AG09319 (cell line): ENCODE measurements at places on chromosomes 4 and X.

DNA sequence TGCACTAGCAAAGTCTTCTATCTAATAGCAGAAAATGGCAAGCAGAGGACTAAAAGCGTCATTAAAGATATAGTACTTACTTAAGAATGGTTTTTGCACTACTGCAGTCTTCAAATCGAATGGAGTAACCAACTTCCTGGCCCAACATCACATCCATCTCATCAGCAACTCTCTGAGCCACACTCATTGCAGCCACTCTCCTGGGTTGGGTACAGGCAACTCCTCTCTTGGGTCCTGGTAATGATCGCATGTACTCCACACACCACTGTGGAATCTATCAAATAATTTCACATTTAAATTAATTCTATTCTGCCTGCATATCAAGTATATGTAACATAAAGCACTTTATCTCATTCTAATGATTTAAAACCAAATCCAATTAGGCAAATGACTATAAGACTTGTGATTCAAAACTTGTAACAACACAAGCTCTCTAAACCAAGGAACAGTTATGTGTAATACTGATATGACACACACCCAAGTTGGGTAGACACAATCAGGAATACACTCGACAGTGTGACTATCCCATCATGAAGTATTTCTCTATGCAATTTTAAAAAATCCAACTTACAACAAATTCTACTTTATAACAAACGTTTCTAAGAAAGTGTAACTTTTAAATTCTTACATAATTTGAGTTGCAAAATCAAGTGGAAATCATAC, 13.6 kb downstream of the DHX15 start:
- no peak for DNase-seq

- no peak for DNase-seq
Observed at GRCh38 chr4:122622400-122622799, 1.5 kb upstream of the IL21 start.

DNA sequence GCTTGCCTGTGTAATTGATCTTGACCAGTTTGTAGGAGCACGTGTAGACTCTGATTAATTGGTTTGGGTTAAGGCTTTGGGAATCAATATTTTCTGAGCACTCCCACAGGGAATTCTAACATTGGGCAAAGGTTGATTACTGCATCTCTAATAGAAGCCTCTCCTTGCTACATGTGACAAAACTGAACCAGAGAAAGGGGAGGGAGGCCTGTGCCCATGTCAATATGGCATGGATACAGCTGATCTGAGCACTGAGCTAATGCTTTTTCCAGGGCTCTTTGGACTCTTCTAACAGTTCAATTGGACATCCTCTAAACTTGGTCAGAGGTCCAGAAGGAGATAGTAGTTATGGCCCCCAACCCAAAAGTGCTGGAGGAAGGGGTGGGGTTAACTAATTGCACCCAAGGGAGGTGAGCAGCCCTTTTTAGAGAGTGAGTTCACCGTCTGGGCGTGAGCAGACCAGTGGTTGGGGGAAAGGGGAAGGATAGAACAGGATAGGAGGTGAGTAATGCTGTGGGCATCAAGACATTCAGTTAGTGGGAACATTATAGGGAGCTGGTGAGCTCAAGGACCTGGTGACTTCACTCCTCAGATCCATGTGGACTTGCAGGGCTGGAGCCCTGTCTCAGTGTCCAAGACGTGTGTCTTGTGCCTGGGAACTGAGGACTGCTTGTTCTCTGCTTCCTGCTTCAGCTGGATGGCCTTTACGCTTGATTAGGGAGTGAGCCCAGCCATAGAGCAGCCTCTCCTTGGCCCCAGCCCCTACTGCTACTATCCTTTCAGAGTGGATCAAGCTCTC, 22.8 kb downstream of the MSN start:
- DNase-seq, result no peak

GRCh38 chrX:103614999-103615398, 7.2 kb downstream of the TCEAL3 start:
- DNase-seq, result no peak
